CD4-positive, alpha-beta T cell treated with Interleukin-6 for 4 hours (primary cell): ENCODE measurements at places on chromosomes 2 and 18.

DNA sequence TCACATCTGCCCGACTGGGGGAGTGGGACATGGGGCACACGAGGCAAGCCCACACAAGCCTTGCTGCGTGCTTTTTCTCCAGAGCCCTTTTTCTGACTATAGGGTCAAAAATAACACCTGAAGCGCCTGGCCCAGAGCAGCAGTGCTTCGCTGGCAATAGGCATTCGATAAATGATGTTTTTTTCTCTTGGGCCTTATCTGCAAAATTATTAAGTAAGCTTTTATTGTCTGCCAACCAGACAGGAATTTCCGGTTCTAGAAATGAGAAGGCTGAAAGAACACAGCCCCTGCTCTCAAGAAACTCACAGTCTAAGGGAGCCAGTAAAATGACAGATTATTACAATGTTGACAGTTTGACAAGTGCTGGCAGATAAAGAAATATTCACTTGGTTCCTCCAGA lies 2.7 kb upstream of the TMBIM1 start:
- DNase-seq, result no peak

DNA sequence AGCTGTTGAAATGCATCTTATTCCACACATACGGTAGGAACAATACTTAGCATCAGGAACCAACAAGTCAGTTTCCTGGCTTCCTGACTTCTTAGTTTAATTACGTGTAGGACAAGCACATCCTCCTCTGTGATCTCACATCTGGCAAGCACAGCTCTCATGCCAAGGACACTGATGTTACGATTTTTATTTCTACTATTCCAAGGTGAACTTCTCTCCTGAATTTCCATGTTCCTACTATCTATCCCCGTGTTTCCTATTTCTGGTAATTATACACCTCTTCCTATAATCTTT lies 374.0 kb downstream of the NCKAP5 start:
- no peak for DNase-seq

DNA sequence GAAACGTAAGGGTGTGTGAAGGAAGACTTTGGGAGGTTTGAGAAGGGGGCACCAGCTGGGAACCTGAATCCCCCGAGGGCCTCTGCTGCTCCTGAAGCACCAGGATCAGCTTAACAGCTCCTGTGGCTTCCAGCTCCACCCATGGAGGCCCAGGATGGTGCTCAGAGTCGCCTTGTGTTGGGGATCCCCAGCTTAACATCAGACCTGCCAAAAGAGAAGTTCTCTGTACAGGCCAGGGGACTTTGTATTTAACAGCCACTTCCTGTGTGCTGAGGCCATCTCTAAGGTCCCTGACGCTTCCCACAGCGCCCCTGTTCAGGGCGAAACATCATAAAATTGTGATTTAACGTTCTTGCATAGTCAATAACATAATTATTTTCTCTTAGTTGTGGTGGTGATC lies 77.5 kb downstream of the NCK2 start:
- peak; percentile 21 for DNase-seq

- no peak for DNase-seq
These were observed 123.4 kb downstream of the MRO start for GRCh38 chr18:50696436-50696835.

DNA sequence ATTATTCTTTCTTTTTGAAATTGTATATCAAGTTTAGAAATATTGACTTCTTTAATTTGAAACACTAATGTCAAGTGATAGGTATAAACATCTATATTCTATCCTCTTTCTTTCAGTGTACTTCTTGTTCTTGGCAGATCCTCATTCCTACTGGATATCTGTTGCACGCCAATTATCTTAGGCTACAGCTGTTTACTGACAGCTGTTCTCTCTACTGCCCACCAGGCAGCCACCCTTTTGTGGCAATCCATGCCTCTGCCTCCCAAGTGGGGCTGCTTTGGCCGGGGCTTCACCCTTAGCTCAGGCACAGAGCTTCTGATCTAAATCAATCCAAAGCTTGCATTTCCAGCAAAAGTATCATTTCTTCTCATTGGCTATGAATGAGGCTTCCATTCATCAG lies 50.6 kb upstream of the ITSN2 start:
- no peak for DNase-seq

DNA sequence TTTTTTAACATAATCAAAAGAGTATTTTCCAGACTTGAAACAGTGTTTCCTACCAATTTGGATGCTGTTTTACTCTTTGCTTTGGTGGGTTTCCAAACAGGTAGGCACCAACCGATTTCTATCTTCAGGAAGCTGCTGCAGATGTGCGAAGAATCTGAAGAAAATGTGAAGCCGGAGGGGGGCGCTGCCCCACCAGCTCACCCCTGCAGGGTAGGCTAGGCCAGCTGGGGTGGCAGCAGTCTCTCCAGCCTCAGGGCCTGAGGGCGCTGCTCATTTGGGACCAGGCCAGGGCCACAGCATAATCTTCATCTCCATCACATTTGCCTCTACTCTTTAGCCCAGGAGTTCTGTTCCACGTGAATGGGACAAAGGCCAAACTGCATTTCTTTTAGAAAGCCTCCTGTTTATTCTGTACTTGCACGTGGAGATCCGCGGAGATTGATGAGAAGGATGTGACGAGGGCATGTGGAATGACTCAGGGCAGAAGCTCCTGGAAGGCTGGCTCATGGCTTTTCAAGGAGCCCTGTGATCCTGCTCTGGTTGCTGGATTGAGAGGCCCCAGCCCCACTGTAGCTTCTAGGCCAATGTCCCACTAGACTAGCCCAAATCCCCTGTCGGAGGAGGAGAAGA lies 84.2 kb upstream of the FAM136A start:
- no peak for DNase-seq

DNA sequence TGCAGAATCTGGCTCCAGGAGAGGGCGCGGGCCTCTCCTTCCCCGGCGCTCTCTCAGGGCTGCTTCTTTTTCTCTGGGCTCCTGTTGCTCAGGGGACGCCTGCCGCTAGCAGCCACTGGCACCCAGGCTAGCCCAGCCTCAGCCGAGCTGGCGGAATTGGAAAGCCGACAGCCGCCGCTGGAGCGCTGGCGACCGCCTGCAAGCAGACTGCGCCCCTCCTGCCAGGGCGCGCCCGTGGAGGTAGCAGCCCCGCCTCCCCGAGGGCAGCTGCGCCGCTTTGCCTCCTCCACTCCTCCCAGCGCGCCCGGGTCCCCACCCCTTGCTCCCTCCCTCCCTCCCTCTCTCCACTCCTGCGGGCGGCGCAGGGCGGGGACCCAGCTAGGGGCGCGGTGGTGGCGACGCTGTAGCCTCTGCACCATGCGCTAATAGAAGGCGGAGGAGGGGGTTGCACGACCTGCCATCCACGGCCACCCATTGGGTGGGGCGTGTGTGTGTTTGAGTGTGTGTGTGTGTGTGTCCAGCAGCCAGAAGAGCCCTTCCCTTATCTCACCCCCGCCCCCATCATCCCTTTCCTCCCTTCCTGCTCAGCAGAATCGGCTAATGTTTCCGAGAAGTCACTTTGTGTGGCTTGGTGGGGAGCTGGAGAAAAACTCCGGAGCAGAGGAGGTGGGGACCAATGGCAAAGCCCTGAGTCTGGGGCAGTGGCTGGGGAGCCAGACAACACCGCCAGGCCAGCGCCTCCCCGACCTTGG lies at the start of gene SCN9A:
SCN9A (minus strand) TSS at position 209 of the 752 bp plus-strand sequence. CDS start 64,188 bp downstream, outside the sequence.
- DNase-seq, result peak; percentile 18

DNA sequence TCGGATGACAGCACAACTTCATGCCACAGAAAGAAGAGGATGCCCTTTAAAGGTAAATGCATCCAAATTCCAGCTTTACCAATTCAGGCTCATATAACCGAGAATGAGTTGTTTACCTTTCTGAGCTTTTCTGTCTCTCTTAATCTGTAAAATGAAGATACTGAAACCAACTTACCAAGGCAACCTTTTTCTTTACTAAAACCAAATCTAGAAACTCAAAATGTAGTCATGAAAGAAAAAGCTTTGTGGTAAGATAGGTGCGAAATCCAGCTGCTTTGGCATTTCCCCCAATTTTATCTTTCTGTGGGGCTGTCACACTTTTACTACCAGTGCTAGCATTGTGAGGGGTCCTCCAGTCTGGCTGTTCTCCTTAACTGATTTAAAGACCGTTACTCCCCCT lies 240.4 kb downstream of the IKZF2 start:
- no peak for DNase-seq

DNA sequence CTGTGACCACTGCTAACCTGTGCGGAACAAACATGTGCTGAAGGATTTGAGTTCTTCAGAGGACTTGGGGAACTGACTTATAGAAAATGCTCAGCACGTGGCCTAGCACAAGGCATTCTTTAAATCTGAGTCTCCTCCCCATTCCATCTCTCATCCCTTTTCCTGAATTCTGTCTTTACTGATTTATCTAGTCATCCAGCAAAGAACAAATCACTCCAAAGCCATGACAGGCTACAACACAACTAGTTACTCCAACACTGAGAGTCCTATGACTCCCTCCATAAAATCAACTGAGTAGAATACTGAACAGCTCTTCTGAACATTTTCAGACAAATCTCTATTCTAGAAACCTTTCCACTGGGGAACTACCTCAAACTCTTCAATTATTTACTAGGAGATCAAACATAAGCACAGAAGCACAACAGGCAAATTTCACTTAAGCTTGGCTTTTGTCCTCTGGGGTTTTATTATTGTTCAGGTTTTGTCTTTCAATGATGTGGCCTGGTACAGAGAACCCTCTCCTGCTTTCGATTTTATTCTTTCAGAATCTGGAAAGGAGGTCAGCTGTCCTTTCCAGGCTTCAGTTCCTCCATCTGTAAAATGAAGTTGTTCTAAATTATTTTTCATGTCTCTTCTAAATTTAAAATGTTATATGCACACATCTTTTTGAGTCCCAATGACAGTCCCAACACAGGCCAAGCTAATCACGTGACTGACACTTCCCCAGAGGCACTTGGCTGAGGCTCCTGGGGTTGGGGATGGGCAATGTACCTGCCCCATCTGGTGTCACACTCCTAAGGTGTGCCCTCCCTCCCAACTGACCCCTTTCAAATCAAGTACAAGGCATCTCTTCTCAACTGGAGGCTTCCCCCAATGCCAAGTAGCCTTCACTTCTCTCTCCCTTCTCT lies 31.8 kb downstream of the RNU4ATAC start:
- DNase-seq, result no peak

DNA sequence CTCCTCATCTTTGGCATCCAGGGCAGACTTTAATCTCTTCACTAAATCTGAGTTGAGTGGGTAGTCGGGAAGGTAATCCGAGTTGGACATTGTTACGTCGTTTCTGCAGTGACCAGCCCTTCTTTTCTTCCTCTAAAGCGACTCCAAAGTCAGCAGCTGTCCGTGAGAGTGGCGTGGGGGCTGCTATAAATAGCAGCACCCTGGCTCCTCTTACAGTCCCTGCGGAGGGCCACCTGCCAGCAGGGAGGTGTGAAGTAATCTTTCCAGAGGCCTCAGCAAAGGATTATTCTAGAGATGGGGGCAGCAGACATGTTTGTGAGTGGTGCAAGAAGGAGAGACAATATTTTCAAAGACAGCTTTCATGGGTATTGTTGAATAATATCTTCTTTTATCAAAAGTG lies at the start of gene ASB18:
ASB18 (minus strand) TSS at position 151 of the 400 bp plus-strand sequence; CDS start at position 90, 61 bp downstream.
- no peak for DNase-seq

DNA sequence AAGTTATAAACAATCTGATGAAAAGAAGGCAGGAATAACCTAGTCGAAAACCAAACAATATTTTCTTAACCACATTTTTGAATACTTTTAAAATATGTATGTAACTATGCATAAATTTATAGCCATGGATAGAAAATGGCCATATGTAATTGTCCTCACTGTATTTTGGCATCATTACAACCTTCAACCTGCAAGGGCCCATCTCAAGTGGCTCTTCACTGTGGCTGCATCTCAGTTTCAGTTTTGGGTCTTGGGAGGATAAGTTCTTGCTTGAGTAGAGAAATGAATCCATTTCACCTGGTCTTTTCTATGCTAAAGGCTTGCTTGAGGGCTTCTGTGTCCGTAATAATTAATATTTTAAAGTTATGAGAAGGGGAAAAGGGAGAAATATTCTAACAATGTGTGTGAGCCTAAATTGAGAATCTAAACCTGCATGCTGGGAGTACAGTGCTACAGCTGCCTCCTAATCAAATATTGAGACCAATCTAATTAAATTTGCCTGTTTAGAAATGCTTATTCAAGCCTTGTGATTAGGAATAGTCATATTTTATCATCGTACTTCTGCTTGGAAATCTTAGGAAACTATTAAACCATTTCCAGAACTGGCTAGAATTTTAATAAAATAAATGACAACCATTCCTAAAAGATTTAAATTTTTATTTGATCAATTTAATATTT lies 92.5 kb downstream of the EML4 start:
- DNase-seq, result no peak

- no peak for DNase-seq
These were observed 32.1 kb upstream of the SIGLEC15 start for GRCh38 chr18:45793264-45793965.
